Choroid plexus epithelial cell (primary cell): ENCODE measurements at places on chromosomes 11 and 22.

- no peak for DNase-seq
These were observed 67.4 kb downstream of the MICAL2 start for GRCh38 chr11:12177739-12178338.

DNA sequence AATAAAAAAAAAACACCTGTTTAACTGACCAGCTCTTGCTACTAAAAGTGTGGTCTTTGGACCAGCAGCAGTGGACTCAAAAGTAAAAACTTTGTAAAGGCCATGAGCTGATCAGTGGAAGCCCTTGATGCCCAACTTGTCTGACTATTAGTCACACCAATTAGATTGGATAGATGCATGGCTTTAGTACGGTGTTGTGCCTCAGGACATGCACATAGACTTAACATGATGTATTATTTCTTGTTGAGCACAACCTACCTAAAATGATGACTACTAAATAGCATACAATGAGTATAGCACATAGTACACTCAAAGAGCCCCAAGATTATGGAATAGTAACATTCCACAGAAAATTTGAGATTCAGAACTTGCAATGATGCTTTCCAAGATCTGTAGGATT, 95.1 kb upstream of the FIBIN start:
- DNase-seq: no peak

DNA sequence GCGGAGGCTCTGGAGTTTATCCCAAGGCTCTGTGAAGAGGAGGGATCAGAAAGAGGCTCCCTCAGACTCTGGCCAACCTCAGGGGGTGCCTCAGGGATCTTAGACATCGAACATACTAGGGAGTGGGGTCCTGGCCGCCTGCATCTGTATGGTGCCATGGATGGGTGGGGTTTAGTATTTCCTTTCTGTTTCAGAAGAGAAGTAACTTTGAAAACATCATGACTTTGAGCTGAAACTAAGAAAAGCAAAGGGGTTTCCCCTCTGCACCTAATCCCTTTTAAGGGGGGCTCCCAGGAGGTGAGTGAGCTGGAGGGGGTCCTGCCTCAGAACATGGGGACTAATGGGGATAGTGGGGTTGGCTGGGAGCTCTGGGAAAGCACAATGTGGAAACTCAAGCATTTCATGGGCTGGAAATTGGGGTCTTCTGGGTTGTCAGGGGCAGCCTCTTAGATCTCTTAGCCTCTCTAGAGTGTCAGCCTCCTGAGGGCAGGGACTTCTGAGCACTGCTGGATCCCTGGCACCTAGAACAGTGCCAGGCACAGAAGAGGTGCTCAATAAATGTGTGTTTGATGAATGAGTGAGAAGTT, 11.8 kb upstream of the SSTR3 start:
- no peak for DNase-seq

DNA sequence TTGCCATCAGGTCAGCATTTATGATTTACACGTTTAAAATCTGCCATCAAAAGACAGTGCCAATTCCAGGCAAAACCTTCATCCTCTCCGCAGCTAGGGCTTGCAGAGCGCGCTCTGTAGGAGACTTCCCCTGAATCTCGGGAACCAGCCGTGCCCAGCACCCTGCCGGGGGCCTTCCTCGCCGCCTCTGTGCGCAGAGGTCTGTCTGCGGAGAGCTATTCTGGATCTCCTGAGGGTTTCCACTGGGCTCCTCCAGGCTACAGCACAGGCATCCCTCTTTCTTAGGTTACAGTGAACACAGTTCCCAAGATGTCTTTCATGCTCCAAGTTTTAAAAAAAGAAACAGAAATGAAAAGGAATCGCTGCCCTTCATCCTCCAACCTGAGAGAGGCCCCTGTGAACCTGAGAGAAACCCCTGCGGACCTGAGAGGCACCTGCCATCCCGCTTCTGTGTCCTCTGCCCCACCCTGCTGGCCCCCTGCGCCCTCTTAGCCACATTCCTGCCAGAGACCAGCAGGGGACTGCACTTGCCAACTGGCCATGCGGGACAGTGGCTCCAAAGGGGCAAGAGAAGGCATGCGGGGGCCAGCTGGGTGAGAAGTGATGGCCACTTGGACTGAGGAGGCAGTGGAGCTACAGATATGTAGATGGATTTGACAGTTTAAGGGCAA, 16.1 kb downstream of the TP53AIP1 start:
- DNase-seq: no peak

- no peak for DNase-seq
These were observed 39.9 kb downstream of the CLPB start for GRCh38 chr11:72394416-72394815.

DNA sequence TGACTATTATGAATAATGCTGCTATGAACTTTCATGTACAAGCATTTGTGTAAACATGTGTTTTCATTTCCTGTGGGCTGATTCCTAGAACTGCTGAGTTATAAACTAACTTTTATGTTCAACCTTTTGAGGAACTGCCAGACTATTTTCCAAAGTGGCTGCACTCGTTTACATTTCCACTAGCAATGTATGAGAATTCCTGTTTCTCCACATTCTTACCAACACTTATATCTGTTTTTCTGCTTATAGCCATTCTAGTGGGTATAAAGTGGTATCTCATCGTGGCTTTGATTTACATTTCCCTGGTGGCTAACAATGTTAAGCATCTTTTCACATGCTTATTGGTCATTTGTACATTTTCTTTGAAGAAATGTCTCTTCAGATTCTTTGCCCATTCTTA, 35.2 kb upstream of the SCUBE2 start:
- DNase-seq: no peak

- no peak for DNase-seq
These were observed 4.8 kb downstream of the ADAMTS8 start for GRCh38 chr11:130423541-130424142.

DNA sequence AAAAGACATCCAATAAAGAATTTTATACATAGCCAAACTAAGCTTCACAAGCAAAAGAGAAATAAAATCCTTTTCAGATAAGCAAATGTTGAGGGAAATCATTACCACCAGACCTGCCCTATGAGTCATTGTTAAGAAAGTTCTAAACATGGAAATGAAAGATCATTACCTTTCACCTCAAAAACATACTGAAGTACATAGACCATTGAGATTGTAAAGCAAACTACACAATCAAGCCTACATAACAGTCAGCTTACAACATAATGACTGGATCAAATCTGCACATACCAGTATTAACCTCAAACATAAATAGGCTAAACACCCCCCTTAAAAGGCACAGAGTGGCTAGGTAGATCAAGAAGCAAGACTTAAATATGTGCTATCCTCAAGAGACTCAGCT, 501.0 kb upstream of the LUZP2 start:
- DNase-seq: peak; percentile 79

DNA sequence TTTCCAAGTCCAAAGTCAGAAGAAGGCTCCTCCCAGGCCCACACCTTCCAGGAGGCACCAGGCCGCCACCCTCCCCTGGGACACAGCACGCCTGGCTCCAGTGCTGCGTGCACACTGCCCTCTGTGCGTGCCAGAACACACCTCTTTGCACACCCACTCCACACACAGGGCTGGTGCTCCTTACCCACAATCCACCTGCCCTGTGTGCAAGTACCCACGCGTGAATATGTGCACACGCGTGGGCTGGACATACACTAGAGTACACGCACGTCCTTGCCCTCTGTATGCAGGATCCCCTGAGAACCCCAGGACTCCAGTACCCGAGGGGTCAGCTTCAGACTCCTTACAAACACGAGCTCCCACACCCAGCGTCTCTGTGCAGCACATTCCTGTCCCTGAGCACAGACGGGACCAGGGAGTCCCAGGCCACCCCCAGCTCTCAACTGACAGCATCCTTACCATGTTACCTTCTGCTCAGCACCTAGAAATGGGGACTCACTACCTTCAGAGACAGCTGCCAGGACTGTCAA, 2.8 kb downstream of the DUSP8 start:
- no peak for DNase-seq

- no peak for DNase-seq
These were observed 166.2 kb downstream of the PGR start for GRCh38 chr11:100963375-100963774.

DNA sequence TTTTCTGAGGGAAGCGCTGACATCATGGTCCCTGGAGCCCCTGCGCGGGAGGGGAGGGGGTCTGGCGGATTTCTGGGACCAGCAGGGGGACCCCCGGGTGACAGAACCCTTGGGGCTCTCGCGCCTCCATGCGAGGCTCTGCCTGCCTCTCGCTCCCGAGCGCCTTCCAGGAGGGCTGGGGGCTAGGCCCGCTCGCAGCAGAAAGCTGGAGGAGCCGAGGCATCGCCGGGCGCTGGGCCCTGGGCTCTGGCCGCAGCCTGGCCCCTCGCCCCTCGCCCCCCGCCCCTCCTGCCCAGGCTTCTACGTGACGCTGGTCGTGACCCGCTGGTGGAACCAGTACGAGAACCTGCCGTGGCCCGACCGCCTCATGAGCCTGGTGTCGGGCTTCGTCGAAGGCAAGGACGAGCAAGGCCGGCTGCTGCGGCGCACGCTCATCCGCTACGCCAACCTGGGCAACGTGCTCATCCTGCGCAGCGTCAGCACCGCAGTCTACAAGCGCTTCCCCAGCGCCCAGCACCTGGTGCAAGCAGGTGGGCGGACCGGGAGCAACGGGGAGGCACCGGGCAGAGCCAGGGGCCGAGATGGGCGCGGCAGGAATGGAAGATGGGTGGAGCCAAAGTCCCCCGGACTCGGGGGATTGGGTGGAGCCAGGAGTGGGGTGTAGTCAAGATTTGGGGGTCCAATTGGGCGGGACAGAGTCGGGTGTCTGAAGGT, 5.4 kb downstream of the BEST1 start:
- peak; percentile 47 for DNase-seq

- peak; percentile 88 for DNase-seq
These were observed 21.6 kb downstream of the IMMP1L start for GRCh38 chr11:31487848-31488247.

DNA sequence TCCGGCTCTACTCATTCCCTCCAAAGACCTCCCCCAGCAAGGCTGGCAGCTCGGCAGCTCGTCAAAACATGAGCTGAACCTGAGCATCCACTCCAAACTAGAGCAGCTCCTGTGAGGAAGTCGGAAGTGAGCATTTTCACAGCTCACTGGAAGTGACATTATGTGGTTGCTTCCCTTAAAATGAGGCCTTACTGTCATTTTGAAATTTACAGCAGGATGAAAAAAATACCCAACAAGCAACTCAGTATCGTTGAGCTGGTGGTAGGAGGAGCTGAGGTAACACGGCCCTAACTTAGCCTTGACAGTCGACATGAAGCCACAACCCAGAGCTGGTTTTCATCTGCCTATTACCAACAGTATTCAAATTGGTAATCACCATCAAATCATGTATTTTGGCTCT, 38.0 kb upstream of the ARFGAP3 start:
- no peak for DNase-seq

GRCh38 chr11:94671553-94672366, 96.4 kb upstream of the AMOTL1 start:
- DNase-seq: peak; percentile 23

DNA sequence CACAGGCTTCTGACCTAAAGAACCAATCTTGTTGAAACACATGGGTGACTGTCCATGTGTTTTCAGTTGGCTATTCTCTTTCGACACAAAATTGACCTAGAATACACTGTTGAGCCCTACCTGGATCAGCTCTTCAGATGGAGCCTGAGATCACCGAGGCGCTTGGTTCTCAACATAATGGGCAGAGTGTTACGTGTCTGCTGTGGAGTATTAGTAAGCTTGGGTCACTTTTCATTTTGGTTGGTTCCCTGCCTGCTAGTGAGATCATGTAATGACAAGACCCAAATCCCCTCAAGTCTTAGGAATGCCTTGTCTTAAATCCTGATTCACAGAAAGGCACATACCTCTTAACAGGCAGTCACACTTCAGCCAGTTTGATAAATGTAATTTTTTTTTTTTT, 8.7 kb downstream of the MED19 start:
- no peak for DNase-seq

- no peak for DNase-seq
These were observed 87.0 kb downstream of the SCN3B start for GRCh38 chr11:123567466-123567865.

DNA sequence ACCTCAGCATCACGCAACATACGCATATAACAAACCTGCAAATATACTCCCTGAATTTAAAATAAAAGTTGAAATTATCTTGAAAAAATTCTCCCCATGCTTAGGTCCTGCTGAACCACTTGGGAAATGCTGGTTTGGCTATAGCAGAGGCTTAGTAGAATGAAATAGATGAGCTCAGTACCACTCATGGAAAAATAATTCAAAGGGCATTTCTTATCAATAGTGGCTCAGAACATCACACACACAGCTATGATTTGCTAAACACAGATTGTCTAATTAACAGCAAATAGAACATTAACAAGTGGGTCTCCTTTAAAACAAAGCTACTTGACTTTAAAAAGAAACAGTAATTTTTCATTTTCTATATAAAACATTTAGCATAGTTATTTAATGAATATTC, 21.5 kb downstream of the ELMOD1 start:
- no peak for DNase-seq

DNA sequence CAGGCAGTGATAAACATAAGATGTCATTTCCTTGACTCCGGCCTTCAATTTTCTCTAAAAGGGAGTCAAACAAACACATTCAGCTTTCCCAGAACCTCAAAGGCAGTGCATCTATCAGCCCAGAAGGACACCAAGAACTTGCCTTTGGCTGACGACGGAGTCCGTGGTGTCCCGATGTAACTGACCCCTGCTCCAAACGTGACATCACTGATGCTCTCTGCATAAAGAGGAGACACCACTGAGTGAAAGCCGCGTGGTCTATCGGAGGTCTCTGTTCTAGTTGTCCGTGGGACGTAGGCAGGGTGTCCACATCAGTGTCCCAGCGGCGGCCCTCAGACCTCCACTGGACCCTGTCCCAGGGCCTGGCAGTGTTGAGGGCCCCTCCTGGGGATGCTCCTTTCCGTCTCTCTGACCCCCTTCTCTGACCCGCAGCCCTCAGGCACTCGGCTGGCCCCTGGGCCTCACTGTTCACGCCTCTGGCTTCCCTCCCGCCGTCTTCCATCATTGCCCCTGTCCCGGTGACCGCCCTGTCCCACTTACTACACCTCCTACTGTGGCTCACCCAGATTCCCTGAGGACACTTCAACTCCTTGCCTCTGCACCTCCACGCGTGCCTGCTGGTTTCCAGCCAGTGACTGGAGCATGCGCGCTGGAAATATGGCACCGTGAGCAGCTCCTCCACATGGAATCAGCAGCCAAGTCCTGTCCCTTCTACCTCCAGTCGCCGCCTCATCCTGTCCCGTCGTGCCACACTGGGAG, 70.4 kb downstream of the NCAPD3 start:
- no peak for DNase-seq

GRCh38 chr22:37363261-37363992, 63.9 kb downstream of the ELFN2 start:
- DNase-seq: no peak
